ENCODE measurements at places on chromosomes 5 and 9.

- no peak for DNase-seq
Measured at GRCh38 chr9:7802666-7803065, 3.1 kb upstream of the DMAC1 start.

DNA sequence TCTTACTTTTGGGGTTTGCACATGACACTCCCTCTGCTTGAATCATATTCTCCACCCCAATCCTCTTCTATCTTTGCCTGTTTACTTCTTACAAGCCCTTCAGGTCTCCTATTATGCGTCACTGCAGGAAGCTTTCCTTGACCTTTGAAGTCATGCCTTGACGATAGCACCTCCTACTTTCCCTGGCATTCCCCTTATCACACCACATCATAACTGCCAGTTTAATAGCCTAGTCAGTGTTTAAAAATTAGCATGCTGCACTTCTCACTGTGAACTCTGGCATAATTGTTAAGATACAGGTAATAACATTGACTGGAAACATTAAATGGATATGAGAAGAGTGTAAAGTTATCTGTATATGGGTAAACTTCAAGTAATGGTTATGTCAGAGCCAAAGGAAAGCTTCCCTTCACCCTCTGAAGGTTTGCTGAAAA is 37.1 kb upstream of the CEP120 start:
- DNase-seq = no peak

GRCh38 chr5:151459680-151460324 is 12.4 kb downstream of the SLC36A1 start:
- no peak for DNase-seq

GRCh38 chr9:92508018-92508820 is 25.9 kb upstream of the ASPN start:
- no peak for DNase-seq

DNA sequence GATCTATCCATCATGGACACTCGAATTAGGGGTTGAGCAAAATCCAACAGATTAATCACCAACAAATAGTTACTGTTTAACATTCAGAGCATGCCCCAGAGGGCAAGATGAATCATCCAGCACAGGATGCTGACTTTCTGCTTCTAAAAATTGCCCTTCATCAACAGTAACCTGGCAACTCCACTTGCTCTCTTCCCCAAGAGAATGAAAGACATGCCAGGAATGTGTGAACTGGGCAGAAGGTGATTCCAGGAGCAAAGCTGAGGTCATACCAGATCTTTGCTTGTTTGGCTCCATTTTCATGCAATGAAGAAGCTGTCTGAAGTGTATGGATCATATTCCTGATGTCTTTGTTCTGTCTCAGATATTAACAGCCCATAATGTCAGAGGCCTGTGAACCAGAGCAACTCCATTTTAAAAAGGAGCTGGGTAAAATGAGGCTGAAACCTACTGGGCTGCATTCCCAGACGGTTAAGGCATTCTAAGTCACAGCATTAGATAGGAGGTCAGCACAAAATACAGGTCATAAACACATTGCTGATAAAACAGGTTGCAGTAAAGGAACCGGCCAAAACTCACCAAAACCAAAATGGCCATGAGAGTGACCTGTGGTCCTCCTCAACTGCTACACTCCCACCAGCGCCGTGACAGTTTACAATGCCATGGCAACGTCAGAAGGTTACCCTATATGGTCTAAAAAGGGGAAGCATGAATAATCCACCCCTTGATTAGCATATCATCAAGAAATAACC is 2.5 kb upstream of the ZNF367 start:
- peak; percentile 35 for DNase-seq

GRCh38 chr5:128014578-128014977 is 69.0 kb upstream of the SLC12A2 start:
- DNase-seq = no peak

- no peak for DNase-seq
Measured at GRCh38 chr5:173953528-173954090, 35.4 kb upstream of the C5orf47 start.

GRCh38 chr5:77885519-77885918 is 109.4 kb upstream of the TBCA start:
- no peak for DNase-seq

- no peak for DNase-seq
Measured at GRCh38 chr5:67166460-67167285, 29.9 kb downstream of the CD180 start.
